ENCODE measurements at places on chromosomes 1 and 21. TPM values are rescaled to one million over a fixed set of nuclear protein-coding genes. Genes with fewer than 3 reads are reported as not detected.

Gene C1orf87
- not detected for total RNA-seq

Gene MEX3A
- total RNA-seq: 2.8 TPM

Gene CFHR3
- not detected for total RNA-seq

Gene CRYAA
- total RNA-seq: not detected

Gene RASSF5
- 0.39 TPM for total RNA-seq

Gene NEK2
- total RNA-seq: 24.2 TPM

Gene ACTN2
- not detected for total RNA-seq

Gene RGSL1
- total RNA-seq: not detected

Gene SGIP1
- 9.4 TPM for total RNA-seq

Gene LCE1F
- total RNA-seq: not detected

Gene PPM1J
- 1.8 TPM for total RNA-seq

Gene FAM72A
- total RNA-seq: 7.9 TPM

Gene TINAGL1
- total RNA-seq: 1,345 TPM

Gene MXRA8
- total RNA-seq: 0.34 TPM

Gene FMO5
- 1.3 TPM for total RNA-seq

Gene REN
- total RNA-seq: 0.40 TPM

Gene PRAMEF33
- total RNA-seq: not detected

Gene ATP6V1G3
- not detected for total RNA-seq

Gene TRPM2
- total RNA-seq: 18.3 TPM

Gene CACNA1S
- total RNA-seq: not detected

Gene RCSD1
- 3.5 TPM for total RNA-seq

Gene TCHHL1
- not detected for total RNA-seq

Gene RGS8
- not detected for total RNA-seq
